ENCODE measurements at places on chromosomes 12 and 14.

- no peak for DNase-seq
These were observed 12.6 kb downstream of the NOPCHAP1 start for GRCh38 chr12:104998423-104999346.

DNA sequence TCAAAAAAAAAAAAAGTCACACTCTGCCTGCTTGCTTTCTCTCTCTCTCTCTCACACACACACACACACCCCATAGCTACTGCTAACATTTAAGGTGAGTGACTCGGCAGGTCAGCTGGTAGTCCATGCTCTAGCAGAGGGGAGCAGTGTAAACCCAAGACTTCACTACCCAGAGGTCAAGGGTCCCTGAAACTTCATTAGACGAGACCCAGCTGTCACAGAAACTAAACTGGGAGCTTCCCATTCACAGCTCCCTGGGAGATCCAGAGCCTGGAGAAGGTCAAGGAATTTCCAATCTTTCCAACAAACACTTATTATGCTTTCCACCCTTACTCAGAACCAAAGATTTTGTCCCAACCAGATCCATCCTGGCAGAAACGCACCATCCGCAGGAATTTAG lies 33.2 kb downstream of the CKAP4 start:
- no peak for DNase-seq

- no peak for DNase-seq
These were observed 41.2 kb upstream of the FKBP4 start for GRCh38 chr12:2753536-2753935.

DNA sequence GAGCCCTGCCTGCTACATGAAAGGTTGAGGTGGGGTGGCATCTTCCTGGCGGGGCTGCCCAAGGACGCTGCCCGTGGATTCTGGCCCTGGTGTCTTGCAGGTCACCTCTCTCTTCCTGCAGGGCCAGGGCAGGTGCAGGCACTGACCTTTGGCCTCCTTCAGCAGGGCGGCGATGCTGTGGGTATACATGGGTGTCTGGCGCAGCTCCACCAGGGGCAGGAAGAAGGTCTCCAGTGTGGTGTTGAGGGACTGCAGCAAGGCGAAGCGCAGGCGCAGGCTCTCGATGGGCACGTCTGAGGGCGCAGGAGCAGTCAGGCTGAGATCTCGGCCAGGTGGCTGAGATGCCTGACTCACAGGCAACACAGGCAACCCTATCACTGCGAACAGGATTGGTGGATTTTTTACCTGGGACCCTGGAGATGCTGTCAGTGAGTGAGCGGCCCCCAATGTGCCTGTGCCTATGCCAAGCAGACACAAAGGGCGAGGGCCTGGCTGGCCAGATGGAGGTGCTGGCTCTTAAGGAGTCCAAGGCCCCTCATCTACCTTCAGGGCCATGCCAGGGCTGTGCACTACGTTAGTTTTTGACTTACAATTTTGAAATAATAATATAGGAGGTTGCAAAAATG lies 45.7 kb downstream of the TRAFD1 start:
- no peak for DNase-seq

DNA sequence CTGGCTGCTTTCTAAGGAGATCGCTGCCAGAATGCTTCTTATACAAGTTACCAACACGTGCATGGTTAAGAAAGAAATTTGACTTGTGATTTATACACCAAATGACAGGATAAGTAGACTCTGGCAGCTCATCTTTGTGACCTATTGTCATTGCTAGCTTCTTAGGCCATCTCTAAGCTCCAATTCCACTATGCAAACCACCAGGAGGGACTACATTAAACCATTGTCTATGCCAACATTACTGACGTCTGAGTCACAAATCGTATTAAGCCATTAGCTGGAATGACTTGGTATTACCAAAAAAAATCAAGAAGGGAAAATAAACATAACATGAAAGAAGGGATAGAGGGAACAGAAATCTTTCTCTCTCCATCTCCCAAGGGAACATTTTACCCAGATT lies 15.8 kb upstream of the VPS33A start:
- DNase-seq, result no peak

DNA sequence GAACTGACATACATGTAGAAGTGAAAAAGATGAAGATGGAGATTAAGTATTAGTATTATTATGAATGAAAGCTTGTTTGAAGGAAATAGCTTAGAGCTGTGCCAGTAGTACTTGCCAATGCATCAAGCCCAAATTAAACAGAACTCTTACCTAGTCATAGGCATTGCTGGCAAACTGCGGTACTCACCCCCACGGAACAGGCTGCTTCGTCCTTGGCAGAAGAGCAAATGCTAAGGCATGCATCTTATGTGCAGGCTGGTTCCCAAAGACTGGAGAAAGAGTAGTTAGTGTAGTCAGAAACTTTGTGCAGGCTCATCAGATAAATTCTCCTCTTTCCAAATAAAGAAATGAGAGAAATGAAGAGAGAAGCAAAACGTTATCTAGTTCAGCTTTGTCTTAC lies 134.8 kb downstream of the CCDC59 start:
- DNase-seq, result no peak

- no peak for DNase-seq
These were observed 467.8 kb downstream of the NRXN3 start for GRCh38 chr14:78637908-78638475.

DNA sequence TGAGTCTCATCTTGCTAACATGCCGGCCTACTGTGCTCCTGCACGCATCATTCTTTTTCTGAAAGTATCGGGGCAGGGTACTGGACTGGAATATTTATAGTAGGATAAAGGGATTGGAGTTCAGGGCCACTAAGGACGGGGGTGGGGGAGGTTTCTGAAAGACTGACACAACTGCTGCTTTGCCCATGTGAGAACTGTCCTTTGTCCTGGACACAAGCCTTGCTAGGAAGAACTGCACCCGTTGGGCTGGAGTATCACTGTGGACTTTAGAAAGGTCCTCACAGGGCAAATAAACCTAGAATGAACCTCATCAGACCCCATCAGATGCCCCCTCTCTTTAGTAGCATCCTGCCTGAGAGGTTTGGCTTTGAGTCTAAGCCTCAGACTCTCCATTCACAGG lies 87.6 kb downstream of the PRMT8 start:
- no peak for DNase-seq

DNA sequence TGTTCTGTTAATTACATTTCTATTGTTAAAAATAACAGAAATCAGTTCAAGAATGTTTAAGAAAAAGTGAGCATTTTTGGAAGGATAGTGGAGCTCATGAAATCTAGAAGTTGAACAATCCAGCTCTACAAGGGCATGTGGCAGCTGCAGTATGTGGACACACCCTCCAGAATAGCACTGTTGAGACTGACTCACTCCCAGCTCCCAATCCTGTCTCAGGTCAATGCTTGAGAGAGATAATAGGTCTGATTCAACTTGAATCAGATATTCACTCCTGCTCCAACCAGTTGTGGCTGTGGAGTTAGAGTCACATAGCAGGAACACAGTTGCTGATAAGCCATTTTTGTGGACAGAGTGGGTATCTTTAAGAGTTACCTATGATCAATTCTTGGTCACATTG lies 113.0 kb upstream of the NTF3 start:
- no peak for DNase-seq

DNA sequence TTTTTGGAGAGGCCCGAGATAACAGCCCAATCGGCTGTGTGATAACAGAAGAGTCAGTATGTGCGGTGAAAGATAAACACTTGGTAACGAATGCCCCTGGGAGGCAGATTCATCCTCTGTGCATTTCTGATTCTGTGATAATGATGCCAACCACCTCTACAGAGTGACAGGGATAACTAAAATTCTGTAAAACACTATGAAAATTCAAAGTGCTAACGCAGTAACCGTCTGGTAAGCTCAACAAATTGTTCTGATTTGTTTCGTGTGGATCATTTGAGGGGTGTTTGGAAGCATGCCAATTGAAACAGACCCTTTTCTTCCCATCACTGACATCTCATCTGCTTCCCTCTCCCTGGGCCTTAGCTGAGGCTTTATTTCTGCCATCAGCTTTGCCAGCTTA lies 76.3 kb downstream of the ESR2 start:
- DNase-seq, result no peak

DNA sequence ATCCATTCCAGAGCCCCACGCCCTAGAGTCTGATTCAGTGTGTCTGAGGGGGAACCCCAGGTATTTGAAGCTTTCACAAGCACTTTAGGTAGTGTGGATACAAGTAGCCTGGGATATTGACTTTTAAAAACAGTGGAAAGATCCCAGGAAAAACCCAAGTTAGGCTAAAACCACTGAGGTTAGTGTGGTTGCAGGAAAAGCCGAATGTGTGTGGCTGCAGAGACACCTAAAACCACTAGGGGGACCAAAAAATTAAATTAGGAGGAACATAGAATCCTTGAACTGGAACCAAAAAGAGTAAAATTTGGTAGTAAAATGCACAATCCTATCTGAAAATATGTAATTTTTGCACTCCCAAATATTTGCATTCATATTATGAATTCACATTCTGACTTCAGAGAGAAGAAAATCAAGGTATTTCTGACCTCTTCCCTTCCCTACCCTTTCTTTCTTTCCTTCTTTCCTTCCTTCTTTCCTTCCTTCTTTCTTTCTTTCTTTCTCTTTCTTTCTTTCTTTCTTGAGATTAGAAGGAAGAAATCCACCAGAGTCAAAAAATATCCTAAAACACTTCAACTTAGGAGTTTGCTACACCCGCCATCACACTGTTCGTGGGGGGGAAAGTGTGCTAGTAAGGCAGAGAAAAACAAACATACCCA lies 37.8 kb downstream of the SLCO1A2 start:
- no peak for DNase-seq

GRCh38 chr12:79191391-79191790 lies 326.8 kb downstream of the SYT1 start:
- DNase-seq, result no peak

GRCh38 chr12:3229577-3229976 lies 152.4 kb downstream of the TSPAN9 start:
- no peak for DNase-seq

GRCh38 chr12:122194804-122195203 lies 8.7 kb upstream of the B3GNT4 start:
- no peak for DNase-seq

- no peak for DNase-seq
These were observed 17.5 kb downstream of the GRIP1 start for GRCh38 chr12:66661357-66661756.

GRCh38 chr14:36455241-36455627 lies 64.8 kb downstream of the NKX2-1 start:
- no peak for DNase-seq

DNA sequence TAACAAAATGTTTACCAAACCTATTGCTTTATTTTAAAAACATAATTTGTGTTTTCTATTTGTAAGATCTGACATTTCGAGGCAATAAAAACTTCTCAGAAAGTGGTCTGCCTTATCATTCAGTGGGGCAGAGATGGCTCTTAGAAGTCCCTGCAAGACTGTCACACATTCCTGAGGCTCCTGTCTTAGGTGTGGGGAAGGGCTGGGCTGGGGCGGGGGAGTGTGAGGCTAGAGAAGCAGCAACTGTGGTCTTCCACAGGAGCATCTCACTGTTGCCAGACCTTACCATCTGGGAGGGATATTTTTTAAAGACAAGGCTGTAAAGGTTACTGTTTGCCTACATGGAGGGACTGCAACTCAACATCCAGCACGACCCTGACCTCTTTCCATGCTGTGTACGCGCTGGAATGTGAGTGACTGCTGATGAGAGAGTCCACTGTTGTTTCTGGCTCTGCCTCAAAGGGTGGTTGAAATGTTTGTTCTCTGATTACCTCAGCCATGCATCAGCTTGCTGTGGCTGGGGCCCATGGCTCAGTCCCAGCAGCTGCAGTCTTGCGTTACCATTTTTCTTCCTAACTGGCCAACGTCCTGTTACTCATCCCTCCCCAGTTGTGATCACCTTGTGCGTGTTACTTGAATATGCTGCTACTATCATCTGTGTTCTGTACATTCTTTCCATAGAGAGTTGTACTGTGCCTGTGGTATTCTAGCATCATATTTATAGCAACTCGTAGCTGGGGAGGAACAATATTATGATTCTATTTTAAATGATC lies 12.4 kb downstream of the ERG28 start:
- DNase-seq, result no peak

DNA sequence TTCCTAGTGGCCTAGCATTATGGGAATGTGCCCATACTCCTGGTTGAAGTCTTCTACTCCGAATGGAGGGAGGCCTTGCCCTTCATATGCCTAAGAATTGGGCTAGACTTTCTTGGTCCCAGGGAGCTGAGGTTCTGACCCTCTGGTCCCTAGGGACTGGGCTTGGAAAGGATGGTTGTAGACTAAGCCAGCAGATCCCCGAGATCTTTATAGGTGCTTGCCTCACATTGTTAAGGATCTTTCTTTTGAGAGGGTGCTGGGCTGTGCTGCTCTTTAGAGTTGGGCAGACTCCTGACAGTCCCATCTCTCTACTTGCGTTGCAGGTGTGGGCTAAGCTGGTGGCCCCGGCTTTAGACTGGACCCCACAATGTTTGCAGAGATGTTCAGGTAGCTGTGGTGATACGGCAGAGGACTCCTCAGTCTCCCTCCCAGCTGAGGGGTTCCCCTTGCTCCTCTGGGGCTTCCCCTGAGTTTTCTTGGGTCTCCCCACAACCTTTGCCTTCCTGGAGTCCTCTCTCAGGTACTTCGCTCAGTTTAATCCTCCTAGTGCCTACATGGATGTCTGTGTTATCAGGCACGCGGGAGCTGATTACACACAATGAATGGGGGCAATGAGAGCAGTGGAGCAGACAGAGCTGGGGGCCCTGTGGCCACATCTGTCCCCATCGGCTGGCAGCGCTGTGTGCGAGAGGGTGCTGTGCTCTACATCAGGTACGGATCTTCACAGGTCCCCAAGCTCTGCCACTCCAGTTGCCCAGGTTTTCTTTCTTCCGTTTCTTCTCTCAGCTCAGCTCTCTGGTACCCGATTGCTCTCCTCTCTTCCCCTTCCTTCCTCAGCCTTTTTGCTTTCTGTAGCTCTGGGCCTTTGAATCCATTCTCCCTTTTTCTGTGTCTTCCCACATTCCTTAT lies 1.3 kb downstream of the MBD6 start:
- DNase-seq, result no peak
